ENCODE measurements at places on chromosomes 2 and 18.

- DNase-seq: no peak
These were observed 176.9 kb upstream of the NABP1 start for GRCh38 chr2:191500884-191501560.

- no peak for DNase-seq
These were observed 110.7 kb upstream of the PPP1CB start for GRCh38 chr2:28640908-28641300.

- DNase-seq: no peak
These were observed 415.0 kb downstream of the TMX3 start for GRCh38 chr18:68299906-68300305.

DNA sequence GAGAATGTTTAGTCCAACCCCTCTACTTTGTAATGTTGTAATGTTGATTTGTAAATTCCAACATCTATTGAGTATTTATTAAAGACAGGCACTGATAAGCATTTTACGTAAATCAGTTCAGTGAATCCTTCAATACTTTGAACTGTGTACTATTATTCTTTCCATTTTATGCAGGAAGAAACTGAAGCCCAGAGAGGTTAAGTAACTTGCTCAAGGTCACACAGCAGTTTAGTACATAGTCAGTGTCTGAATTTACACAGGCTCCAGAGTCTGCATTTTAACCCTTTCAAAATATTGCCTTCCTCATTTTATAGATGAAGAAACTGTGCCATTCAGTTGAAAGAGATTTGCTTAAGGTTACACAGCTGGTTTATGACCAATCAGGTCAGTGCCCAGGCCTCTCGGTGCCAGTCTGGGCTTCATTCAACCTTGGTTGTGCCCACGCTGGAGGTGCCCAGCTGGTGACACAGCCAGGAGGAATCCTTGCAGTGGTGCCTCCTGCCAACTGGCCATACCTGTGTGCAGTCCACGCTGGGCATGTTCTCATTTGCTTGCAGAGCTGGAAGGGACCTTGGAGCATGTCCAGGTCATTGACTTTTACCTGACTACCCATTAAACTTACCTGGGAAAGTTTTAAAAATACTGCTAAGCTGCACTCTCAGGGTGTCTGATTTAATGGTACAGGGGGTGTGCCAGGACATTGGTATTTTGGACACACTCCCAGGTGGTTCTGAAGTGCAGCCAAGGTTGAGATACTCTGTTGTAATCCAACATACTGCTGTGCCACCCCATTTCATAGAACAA is 74.3 kb upstream of the CYRIA start:
- DNase-seq: no peak

DNA sequence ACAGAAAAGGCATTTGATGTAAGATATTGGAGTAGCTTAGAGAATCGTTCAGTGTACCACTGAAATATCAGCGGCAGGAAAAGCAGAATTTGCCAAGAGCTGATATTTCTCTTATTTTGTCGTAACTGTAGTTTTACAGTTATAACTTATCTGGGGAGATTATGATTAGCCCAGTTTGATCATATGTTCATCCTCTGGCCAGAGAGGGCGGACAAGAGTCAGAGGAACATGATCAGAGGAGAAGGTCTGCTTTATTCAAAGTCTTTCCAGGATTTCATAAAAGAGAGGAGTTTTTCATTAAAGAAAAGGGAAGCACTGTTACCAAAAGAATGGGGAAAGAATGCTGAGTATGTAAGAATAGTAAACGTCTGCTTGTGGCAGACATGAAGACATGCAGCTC is 1655.6 kb downstream of the DPP10 start:
- DNase-seq: no peak

DNA sequence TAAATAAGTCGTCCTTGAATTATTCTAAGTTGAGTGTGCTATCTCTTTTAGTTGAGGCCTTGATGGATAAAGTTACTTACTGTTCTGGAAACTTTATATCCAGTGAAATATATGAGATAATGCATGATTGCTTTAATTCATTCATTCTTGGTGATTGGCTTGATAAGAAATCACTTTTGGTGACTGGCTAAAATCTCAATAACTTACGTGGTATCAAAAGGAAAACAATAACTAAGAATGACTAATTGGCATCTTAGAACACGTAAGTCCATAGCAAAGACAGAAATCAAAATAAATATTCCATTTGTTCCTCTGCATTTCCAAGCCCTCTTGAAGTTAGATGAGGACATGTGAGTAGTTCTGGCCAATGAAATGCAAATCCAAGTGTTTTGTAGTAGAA is 251.6 kb downstream of the NUP35 start:
- DNase-seq: no peak

DNA sequence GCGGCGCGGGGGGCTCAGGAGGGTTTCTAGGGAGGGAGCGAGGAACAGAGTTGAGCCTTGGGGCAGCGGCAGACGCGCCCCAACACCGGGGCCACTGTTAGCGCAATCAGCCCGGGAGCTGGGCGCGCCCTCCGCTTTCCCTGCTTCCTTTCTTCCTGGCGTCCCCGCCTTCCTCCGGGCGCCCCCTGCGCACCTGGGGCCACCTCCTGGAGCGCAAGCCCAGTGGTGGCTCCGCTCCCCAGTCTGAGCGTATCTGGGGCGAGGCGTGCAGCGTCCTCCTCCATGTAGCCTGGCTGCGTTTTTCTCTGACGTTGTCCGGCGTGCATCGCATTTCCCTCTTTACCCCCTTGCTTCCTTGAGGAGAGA is 5.2 kb downstream of the PROC start:
- DNase-seq: no peak

- no peak for DNase-seq
These were observed 56.2 kb downstream of the BIN1 start for GRCh38 chr2:127050803-127051115.

DNA sequence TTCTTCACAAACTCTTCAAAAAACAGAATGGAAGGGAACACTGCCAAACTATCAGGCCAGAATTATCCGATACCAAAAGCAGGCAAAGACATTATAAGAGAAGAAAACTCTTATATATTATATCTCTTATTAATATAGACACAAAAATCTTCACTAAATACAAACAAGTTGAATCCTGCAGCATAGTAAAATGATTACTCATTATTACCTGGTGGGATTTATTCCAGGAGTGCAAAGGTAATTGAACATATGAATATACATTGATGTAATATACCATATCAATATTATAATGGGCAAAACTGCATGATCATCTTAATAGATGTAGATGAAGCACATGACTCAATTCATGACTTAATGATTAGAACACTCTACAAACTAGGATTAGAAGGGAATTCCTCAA is 25.1 kb downstream of the ABCB11 start:
- DNase-seq: no peak

GRCh38 chr2:66717218-66717905 is 282.4 kb downstream of the MEIS1 start:
- no peak for DNase-seq

DNA sequence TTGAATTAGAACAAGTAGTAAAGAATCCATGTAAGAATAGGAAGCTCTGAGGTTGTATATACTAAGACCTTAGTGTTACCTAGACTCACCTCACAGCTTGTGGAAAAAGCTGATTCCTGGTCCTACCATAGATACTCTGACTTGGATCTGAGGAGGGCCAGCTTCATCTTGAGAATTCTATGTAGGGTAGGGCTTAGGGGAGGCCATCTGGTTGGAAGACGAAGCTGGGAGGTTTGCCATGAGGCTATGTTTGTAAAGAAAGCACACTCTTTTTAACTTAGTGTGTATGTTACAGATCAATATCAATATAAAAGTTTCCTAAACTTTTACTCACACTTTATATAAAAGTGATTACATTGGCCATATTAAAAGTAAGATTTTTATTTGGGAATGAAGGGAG is 77.1 kb upstream of the GALNT5 start:
- DNase-seq: no peak

GRCh38 chr2:29013057-29013780 is 32.1 kb downstream of the TOGARAM2 start:
- no peak for DNase-seq

DNA sequence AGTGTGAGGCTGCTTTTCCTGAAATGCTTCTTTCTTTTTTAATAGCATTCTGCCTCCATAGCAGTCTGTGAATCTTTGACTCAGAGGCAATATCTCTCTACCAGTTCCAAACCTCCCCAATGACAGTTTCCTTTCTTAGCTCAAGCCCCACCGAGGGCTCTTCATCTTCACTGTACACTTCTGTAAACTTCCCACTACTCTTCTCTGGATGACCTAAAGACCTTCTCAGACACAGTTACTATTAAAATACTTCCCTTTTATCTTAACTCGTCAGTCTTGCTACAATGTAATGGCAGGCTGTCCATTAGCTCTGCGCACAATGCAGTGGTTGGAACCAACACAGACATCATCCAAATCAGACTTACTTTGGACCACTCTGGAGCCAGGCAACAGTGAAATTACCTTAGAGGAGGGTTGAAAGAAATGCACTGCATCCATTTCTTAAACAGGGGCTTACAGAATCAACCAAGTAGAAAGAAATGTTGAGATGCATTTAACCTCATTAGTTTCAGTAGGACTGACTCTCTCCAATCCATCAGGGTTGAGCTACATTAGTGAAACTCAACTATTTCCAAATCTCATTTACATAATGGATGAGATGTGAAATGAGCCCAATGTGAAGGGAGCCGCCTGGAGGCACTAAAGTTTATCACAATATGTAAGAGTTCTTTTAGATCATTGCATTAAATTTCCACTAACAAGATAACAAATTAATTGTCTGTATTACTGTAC is 343.8 kb downstream of the SETBP1 start:
- DNase-seq: no peak

- no peak for DNase-seq
These were observed at the start of gene ZNF385B for GRCh38 chr2:179861416-179862067. Gene ZNF385B (minus strand): TSS chr2:179861612.

DNA sequence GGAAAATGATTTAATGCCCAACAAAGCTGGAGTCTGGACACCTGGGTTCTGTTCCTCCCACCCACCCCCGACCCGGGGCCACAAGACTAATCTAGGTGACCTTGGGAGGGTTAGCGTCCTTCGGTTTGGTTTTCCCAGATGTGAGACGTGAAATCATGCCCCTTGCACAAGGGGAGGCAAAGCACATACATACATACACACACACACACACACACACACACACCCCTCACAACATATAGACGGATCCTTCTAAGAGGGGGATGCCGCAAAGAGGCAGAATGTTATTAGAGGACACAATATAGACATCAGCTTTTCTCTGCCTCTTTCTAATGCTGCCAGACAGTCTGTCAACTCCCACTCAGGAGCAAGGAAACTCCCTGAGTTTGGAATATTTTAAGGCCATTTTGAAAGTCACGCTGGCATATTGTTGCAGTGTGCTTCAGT is 616 bp upstream of the RBMS1 start:
- no peak for DNase-seq

- no peak for DNase-seq
These were observed 2.3 kb upstream of the PLEK start for GRCh38 chr2:68362749-68363148.

DNA sequence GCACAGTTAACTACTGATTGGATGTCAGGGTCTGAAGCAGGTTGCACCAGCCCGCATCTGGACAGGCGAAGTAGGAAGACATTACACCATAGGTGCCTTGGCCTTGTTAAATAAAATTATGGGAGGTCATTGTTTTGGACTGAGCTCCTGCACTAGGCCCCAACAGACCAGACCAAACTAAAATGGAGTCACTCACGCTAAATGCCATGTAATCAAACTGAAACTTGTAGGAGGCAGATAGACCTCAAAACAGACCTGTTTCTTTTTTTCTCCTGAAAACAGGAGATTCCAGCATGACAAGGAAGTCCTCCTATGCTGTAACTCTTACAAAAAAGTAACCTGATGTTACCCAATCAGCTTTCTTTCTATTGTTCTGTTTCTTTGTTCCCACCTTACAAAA is 15.5 kb upstream of the NFU1 start:
- no peak for DNase-seq

- peak; percentile 90 for DNase-seq
These were observed 650.1 kb downstream of the SLC4A3 start for GRCh38 chr2:220277445-220277975.

- no peak for DNase-seq
These were observed 329.5 kb upstream of the CHAC2 start for GRCh38 chr2:53438100-53438499.

GRCh38 chr2:9406529-9407362 is 16.6 kb downstream of the ITGB1BP1 start:
- no peak for DNase-seq

DNA sequence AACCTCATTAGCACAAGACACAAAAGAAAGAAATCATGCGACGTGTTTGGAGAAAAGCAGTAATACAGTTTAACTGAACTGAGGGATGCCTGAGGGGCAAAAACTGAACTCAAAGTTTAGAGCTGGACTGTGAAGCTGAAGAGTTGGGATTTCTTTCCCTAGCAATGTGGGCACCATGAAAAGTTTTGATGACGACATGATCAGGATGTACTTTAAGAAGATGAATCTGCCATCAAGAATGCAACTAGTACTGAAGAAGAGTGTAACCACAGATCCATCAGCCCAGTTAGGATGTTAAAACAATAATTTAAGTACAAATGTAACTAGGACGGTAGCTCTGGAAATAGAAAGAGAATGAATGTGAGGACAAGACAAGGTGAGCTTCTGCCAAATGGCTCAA is 196.2 kb downstream of the VWC2L start:
- DNase-seq: no peak

DNA sequence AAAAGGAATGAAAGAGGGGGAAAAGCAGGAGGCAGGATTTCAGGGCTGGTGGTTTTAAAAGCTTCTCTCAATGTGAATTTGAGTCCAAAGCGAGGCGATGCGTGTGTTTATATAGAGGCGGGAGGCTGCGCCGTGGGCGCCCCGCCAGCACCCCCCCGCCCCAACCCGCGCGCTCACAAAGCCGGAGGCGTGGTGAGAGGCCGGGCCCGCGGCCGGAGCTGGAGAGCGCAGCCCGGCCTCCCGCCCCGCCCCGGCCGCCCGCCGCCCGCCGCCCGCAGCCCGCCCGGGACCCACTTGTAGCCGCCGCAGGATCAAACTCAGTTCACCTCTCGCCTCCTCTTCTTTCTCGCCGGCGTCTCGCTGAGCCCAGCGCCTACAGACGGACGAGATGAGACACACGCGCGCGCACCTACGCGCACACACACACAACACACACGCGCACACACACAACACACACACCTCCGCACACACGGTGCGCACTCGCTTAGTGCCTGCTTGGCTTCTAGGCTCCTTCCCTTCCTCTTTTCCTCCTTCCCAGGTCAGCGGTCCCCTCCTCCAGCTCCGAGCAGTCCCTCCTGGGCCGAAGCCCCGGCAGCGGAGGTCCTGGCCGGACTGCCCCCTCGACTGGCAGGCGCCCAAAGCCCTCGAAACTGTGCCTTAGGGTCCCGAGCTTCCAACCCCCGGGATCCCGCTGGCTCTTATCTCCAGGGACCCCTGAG is 1.3 kb upstream of the CYP26B1 start:
- no peak for DNase-seq

DNA sequence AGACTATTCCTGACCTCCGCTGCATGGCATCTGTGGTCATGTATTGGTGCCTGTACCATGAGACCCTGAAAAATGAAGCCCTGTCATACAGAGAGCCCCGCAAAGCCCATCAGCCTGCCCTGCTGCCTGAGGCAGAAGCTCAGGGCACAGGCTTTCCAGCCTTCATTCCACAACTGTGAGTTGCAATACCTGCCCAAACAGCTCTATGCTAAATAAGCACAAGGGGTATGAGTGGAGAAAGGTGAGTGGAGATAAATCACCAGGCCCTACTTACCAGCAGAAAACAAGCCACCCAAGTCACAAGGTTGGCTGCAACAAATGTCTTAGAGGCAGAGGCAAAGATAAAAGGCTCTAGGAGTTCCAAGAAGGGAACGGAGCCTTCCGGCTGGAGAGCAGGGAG is 277.4 kb downstream of the TNS1 start:
- DNase-seq: no peak
